Stomach (tissue), 19 donors: ENCODE measurements at places on chromosomes 4 and X. TPM values are rescaled to one million over a fixed set of nuclear protein-coding genes. Genes with fewer than 3 reads are reported as not detected.
A peak's percentile ranks its signal among the peaks of the same experiment; 100 is the strongest.

NUDT10 gene
- total RNA-seq: not detected

MUC7 gene
- not detected for total RNA-seq

CYBB gene
- 9.4 TPM for total RNA-seq

UGT2B11 gene
- total RNA-seq: not detected

PRSS12 gene
- total RNA-seq: 21.7 TPM

GAGE12H gene
- total RNA-seq: not detected

- peak; percentile 22 for DNase-seq
- no peaks in the 10 kb centered on the region for H3K36me3 ChIP-seq
- H3K27me3 ChIP-seq: no peaks in the 10 kb centered on the region
- no peak overlapping the region for H3K4me3 ChIP-seq
Measured at GRCh38 chr4:25500626-25501316, 123.7 kb downstream of the ANAPC4 start.

DNA sequence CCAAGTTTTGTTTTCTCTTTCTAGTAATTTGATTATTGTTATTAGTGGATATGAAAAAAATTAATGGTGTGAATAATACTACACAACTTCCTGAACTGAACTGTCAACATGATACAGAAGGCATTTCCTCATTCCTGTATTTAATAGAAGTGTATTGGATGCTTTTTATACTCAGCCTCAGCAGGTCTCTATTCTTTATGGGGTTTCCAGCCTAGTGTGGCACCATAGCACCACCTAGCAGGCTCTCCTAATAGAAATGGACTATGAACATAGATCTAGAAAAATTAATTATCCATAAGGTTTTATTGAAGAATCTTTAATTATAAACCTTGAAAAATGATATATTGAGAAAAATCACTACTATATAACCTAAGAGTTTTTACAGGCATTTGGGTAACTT lies 52.4 kb downstream of the GLRB start:
- H3K27me3 ChIP-seq: no peaks in the 10 kb centered on the region
- no peak overlapping the region for H3K4me3 ChIP-seq
- H3K27ac ChIP-seq: no peak overlapping the region
- H3K4me1 ChIP-seq: no peaks in the 10 kb centered on the region
- peak; percentile 52 for DNase-seq

DNA sequence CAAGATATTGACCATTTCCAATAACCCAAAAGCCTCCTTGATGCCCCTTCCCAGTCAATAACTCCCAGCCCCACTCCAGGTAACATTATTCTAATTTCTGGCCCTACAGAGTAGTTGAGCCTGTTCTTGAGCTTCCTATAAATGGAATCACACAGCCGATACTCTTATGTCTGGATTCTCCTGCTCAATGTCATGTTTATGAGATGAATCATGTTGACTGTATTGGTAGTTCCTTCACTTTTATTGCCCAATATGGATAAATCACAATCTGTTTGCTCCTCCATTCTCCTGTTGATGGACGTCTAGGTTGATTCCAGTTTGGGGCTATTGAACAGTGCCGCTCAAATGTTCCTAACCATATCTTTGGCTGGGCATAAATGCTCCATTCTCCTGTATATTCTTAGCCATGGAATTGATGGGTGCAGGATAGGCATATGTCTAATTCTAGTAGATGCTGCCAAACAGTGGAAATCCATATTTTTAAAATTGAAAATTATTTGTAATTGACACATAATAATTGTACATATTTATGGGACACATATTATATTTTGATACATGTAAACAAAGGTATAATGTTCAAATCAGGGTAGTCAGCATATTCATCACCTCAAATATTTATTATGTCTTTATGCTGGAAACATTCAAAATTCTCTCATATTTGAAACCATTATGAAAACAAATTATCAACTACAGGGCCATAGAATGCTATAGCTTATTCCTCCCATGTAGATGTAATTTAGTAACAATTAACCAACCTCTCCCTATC lies 40.5 kb upstream of the SLC2A9 start:
- no peaks in the 10 kb centered on the region for H3K36me3 ChIP-seq
- no peak overlapping the region for H3K4me3 ChIP-seq
- H3K27me3 ChIP-seq: no peaks in the 10 kb centered on the region
- peaks cover 12% of the 10 kb centered on the region for H3K4me1 ChIP-seq

DNA sequence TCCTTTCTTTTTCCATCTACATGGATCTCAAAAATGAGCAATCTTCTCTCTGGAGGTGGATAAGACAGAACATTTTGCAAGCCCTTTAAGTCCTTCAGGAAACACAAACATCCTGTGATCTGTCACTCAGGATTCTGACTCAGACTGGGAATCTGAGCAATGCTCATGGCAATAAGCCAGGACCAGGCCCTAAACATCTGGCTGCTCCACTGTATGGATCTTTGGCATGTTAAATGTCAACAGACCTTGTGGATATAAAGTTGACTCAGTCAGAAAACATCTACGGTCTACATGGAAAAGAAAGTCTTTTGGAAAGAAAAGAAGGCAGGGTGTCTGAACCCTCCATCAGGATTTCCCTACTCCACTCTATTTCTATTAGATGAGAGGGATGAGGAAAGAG lies 17.8 kb upstream of the CHIC2 start:
- no peaks in the 10 kb centered on the region for H3K4me1 ChIP-seq
- H3K4me3 ChIP-seq: no peak overlapping the region
- H3K36me3 ChIP-seq: no peaks in the 10 kb centered on the region
- H3K27me3 ChIP-seq: no peaks in the 10 kb centered on the region
- H3K27ac ChIP-seq: no peak overlapping the region
- DNase-seq: peak; percentile 46

DNA sequence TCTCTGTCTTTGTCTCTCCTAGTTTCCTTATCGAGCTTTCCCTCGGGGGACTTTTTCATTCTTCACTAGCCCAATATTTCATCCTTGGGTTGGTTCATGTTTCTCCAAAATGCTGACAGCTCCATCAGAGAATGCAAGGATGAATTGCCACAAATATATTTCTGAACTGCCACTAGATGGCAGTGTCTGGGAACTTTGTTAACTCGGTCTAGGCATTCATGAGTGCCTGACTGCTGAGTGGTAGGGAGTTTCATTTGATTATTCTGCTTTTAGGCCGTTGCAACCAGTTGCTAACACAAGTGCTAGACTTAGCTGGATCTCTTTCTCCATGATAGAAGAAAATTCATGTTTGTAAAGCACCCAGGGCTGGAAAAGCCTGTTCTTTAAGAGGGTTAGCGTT lies 73.5 kb upstream of the RAP2C start:
- H3K27ac ChIP-seq: no peak overlapping the region
- H3K4me1 ChIP-seq: peaks cover 4% of the 10 kb centered on the region
- no peaks in the 10 kb centered on the region for H3K27me3 ChIP-seq
- no peak for DNase-seq
- H3K4me3 ChIP-seq: no peak overlapping the region
- H3K36me3 ChIP-seq: no peaks in the 10 kb centered on the region

DNA sequence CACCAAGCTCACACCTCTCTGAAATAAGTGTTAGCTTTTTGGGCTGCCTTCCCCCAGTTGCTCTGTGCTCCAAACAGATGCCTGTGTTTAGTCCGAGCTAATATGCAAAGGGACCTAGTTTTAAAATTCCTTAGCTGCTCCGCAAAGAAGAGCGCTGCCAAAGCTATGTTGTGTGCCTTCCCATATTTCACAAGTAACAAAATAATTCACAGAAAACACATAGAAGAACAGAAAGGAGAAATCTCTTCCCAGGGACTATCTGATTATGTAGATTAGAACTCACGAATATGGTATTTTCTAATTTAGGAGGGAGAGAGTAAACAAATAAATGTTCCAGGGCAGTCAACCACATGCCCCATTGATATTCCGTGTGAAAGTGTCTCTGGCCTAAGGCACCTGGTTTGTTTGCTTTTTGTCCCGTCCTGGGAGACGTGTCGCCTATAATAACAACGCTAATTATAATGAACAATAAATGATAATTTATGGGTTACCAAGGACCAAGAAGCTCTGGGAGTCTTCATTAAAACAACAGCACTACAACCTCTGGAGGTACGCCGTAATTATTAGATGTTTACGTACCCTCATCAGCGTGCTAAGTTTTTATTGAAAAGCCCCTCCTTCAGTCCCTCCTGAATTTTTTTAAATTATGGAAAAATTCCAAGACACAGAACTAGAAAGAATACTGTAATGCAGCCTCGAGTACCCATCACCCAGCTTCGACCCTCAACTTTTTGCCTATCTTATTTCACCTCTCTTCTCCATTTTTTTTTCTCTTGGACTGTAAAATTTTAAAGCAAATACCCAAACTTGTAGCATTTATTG lies 1.2 kb upstream of the CCNG2 start:
- H3K27me3 ChIP-seq: no peaks in the 10 kb centered on the region
- peaks cover 21% of the 10 kb centered on the region for H3K4me1 ChIP-seq
- H3K27ac ChIP-seq: peak overlapping the region; percentile 95
- H3K4me3 ChIP-seq: peak overlapping the region; percentile 80
- DNase-seq: no peak
- H3K36me3 ChIP-seq: peaks cover 14% of the 10 kb centered on the region

GRCh38 chr4:86918539-86919072 lies 16.2 kb upstream of the AFF1 start:
- H3K27ac ChIP-seq: no peak overlapping the region
- H3K4me3 ChIP-seq: no peak overlapping the region
- no peaks in the 10 kb centered on the region for H3K4me1 ChIP-seq
- H3K36me3 ChIP-seq: no peaks in the 10 kb centered on the region
- no peak for DNase-seq
